Peyer's patch (tissue), 4 donors: ENCODE measurements at places on chromosomes 2 and 18. TPM values are rescaled to one million over a fixed set of nuclear protein-coding genes. Genes with fewer than 3 reads are reported as not detected.
A peak's percentile ranks its signal among the peaks of the same experiment; 100 is the strongest.

DNA sequence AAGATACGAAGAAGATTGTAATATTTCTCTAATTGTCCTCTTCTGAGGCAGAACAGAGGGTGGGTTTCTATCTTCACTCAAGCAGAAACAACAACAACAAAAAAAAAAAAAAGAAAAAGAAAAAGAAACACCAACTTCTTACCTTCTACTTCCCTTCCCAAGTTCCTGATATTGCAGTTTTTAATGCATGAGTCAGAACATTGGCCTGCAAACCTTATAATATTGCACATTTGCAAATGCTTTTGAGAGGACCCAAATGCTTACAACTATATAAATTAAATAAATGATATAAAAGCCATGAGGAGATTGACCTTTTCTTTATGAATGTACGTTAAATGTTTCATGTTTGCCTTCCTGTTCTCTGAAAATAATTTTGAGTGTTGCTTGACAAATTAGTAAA, 37.3 kb downstream of the PAX3 start:
- H3K27ac ChIP-seq, result no peak overlapping the region
- no peaks in the 10 kb centered on the region for H3K27me3 ChIP-seq
- H3K36me3 ChIP-seq, result no peaks in the 10 kb centered on the region
- H3K4me3 ChIP-seq, result no peak overlapping the region
- no peaks in the 10 kb centered on the region for H3K4me1 ChIP-seq

- no peak overlapping the region for H3K27ac ChIP-seq
- H3K4me3 ChIP-seq, result no peak overlapping the region
- no peaks in the 10 kb centered on the region for H3K4me1 ChIP-seq
- no peak for DNase-seq
- no peaks in the 10 kb centered on the region for H3K27me3 ChIP-seq
Observed at GRCh38 chr18:5058768-5059695, 138.0 kb downstream of the AKAIN1 start.

DNA sequence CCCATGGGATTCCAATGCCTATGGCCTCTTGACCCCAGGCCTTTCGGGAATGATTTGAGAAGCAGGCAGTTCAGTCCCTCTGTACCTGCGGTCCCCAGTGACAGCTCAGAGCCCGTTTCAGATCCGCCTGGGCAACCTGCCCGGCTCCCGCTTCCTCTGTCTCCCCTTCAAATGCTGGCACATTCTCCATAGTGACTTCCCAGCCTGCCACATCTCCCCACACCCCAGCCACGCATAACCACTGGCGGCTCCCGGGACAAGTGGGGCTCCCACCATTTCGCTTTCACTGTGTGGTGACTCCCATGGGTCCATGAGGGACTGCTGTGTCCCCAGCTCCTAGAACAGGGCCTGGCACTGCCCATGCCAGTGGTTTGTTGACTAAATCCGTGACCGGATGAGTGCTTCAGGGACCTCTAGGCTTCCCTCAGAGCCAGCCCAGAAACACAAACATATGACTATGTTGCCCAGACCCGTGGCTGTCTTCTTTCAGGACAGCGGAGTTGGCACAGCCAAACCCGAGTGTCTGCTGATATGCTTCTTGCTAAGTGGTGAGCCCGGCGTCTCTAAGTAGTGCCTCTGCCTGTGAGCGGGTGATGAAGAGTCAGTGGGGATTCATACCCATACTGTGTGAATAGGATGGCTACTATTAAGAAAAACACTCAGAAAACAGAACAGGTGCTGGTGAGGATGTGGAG, 91.2 kb downstream of the GLI2 start:
- H3K4me3 ChIP-seq, result no peak overlapping the region
- no peaks in the 10 kb centered on the region for H3K36me3 ChIP-seq
- H3K4me1 ChIP-seq, result no peaks in the 10 kb centered on the region
- DNase-seq, result peak; percentile 41
- no peak overlapping the region for H3K27ac ChIP-seq

DNA sequence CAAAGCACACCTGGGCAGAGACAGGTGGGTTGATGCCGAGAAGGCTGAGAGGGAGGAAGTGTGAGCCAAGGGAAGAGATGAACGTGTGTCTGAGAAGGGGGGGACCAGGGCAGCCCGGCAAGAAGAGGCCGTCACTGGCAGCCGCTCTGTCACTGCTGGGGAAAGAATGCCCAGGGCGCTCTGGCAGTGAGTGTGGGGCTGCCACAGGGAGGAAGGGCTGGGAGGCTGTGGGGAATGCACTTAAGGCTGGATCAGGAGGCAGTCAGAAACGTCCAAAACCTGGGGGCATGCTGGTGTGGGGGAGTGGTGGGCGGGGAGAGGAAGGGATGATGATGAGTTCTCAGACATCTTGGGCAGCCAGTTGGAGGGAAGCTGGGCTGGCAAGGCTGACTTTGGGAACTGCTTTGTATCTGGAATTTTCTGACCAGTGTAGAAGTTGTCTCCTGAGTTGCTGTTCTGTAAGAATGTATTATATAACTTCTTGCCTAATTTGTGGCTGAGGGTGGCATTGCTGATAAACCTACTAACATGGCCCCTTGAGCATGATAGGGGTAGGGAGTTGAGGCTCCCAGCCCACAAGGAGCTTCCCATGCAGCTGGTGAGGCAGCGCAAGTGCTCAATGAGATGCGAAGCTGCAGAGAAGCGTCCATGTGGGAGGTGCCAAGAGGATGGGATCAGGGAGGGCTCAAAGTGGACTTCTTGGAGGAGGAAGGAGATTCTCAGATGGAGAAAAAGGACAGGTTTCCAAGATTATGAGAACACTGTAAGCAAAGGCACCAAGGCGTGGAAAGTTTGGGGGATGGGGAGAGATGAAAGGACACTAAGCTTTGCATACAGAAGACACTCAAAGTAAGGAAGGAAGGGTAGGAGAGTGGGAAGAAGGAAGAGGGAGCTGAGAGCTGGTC, 185.1 kb upstream of the HAAO start:
- H3K4me3 ChIP-seq, result no peak overlapping the region
- DNase-seq, result no peak
- H3K36me3 ChIP-seq, result no peaks in the 10 kb centered on the region
- peak overlapping the region; percentile 6 for H3K27ac ChIP-seq
- H3K27me3 ChIP-seq, result no peaks in the 10 kb centered on the region

- no peaks in the 10 kb centered on the region for H3K27me3 ChIP-seq
- no peak overlapping the region for H3K4me3 ChIP-seq
- DNase-seq, result no peak
- no peak overlapping the region for H3K27ac ChIP-seq
Observed at GRCh38 chr2:237350070-237350469, 63.9 kb downstream of the COL6A3 start.

GRCh38 chr18:55735199-55735855, 147.3 kb upstream of the TCF4 start:
- no peak overlapping the region for H3K4me3 ChIP-seq
- H3K36me3 ChIP-seq, result no peaks in the 10 kb centered on the region
- no peaks in the 10 kb centered on the region for H3K27me3 ChIP-seq
- H3K27ac ChIP-seq, result no peak overlapping the region

GRCh38 chr2:234920836-234921235, 31.0 kb upstream of the SH3BP4 start:
- H3K27me3 ChIP-seq, result no peaks in the 10 kb centered on the region
- no peak overlapping the region for H3K4me3 ChIP-seq
- no peak for DNase-seq
- H3K4me1 ChIP-seq, result no peaks in the 10 kb centered on the region

DNA sequence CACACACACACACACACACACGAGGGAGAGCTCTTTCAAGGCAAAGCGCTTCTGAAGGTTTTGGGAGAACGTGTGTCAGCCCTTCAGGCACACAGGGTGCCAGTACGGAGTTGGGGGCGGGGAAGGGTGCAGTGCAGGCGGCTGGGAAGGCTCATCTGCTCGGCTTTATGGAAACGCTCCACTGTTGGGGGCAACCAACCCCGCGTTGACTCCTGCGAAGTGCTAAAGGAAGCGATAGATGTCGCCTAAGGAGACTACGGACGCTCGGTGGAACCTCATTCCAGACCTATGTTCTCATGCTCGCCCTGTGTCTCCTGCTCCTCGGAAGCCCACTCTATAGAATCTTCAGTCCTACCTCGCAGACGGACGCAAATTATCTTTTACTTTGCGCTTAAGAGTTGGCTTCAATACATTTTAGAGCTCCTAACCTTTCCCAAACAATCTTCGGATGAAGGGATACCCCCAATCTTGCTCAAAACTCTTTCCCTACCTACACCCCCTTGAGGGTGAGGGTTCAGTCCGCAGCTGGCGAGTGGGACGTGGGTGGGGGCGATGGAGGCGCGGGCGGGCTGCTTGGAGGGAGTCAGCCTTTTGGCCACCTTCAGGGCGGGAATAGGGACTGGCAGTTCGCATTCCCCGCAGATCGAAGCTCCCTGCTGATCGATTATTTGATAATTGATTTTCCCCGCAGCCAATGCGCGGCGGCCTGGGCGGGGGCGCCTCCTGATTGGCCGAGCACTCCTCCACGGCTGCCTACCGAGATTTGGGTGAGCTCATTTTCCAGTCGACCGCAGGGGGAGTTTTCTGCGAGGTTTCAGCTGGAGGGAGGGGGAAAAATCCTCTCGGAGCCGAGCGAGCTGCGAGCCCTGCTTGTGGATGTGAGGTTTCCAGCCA, 1.9 kb upstream of the MEIS1 start:
- peak overlapping the region; percentile 94 for H3K27ac ChIP-seq
- DNase-seq, result no peak
- peak overlapping the region; percentile 57 for H3K4me3 ChIP-seq
- no peaks in the 10 kb centered on the region for H3K4me1 ChIP-seq

DNA sequence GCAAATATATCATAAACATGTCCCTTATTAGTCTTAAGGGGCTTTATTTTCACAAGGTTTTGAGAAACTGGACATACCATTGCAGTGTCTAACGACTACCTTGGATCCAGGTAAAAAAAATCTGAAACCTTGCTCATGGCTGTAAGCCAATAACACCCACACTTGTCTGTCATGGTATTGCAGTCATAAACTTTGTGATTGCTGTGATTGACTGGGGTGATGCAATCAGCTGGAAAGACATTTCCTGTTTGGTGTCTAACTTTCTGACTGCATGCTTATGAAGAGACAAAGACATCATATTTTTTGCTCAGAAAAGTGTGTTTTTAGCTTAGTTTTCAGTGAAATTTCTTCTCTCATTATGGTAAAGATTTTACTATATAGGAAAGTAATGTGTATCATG, 635.0 kb downstream of the TSN start:
- no peak overlapping the region for H3K4me3 ChIP-seq
- peak; percentile 59 for DNase-seq
- no peaks in the 10 kb centered on the region for H3K27me3 ChIP-seq
- no peak overlapping the region for H3K27ac ChIP-seq

DNA sequence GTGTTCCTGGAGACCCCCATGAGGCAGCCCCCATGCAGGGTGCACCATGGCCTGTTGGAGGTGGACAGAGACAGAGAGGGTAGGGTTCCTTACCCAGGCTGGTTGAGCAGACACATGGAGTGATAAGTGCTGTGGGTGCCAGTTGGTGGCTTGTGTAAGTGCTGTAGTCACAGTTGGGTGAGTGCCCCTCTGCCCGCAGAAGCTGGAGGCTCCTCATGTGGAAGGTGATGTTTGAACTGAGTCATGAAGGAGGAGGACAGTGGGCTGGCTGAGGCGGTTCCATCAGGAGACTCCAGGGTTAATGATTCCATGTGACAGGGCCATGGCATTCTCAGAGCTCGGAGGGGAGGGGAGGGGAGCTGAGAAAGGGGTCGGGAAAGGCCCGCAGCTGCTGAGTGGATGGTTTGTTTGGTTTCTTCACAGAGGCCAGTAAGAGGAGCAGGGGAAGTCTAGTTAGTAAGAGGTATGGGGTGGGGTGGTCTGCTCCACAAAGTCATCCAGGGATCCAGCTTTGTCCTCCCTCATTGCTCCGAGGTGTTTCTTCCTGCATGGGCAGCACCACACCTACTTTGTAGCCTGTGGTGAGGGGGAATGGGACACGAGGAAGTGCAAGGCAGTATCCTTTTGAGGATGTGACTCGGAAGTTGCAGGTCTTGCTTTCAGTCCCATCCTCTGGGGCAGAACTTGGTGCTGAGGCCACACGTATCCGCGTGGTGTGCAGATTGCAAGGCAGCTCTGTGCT, 13.6 kb downstream of the IMPA2 start:
- H3K4me3 ChIP-seq, result no peak overlapping the region
- H3K4me1 ChIP-seq, result no peaks in the 10 kb centered on the region
- DNase-seq, result no peak
- H3K27me3 ChIP-seq, result no peaks in the 10 kb centered on the region

DNA sequence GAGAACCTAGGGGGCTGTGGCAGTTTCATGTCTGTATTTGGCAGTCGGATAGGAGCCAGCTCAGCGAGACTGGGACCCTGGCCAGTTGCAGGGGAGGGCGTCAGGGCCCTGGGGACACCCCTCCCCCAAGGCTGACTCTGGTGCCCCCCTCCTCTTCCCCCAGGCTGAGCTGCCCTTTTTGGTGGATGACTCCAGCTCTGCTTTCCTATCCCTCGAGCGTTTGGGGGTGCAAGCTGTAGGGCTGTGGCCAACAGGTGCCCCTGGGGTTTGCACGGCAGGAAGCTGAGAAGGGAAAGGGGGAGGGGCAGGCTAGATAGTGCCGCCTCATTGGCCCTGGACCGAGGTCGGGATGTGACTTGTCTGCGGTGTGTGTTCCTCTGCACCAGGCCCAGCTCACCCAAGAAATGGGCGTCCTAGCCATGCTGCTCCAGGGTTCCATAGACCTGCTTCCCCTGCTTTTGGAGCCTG, 26.4 kb downstream of the SPEG start:
- DNase-seq, result no peak
- H3K27me3 ChIP-seq, result no peaks in the 10 kb centered on the region
- peak overlapping the region; percentile 81 for H3K27ac ChIP-seq
- no peaks in the 10 kb centered on the region for H3K4me1 ChIP-seq

DNA sequence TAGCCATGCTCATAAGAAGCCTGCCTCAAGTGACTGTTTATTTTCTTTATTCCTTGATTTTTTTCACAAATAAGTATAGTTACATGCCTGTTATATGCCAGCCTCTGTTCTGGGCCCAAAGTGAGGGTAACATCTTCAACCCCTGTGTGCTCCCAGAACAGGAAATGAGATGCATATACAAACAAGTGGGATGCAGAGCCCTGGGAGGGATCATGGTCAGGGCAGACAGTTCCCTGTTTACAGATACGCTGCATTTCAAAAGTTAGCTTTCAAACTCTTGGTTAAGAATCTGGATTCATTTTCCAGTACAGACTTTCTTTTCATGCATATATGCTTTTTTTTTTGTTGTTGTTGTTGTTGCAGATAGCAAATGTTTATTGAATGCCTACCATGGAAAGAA, 24.4 kb downstream of the GPR39 start:
- H3K36me3 ChIP-seq, result no peaks in the 10 kb centered on the region
- no peaks in the 10 kb centered on the region for H3K4me1 ChIP-seq
- no peak overlapping the region for H3K4me3 ChIP-seq

DNA sequence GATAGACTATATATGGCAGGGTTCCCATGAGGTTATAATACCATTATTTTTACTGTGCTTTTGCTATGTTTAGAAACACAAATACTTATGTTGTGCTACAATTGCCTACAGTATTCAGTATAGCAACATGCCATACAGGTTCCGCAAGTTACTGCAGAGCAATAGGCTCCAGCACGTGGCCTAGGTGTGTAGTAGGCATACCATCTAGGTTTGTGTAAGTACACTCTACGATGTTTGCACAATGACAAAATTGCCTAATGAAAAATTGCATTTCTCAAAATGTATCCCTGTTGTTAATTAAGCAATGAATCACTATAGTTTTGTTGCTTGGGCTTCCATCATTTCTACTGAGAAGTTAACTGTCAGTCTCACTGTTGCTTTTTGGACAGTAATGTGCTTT, 9.8 kb downstream of the CD302 start:
- no peaks in the 10 kb centered on the region for H3K36me3 ChIP-seq
- no peak overlapping the region for H3K27ac ChIP-seq
- no peak overlapping the region for H3K4me3 ChIP-seq
- no peaks in the 10 kb centered on the region for H3K27me3 ChIP-seq

The LTBP1 gene
- 17.0 TPM for total RNA-seq

The DNAH6 gene
- under 0.01 TPM for total RNA-seq

The INHA gene
- total RNA-seq, result not detected

The REG3G gene
- total RNA-seq, result 33.1 TPM

The KIF5C gene
- 2.2 TPM for total RNA-seq

The CTAGE1 gene
- not detected for total RNA-seq
